ENCODE measurements at places on chromosomes 3 and 15.

GRCh38 chr3:132346841-132347736 lies 29.9 kb downstream of the ACP3 start:
- no peak for DNase-seq

GRCh38 chr15:59255680-59256336 lies 49.2 kb downstream of the LDHAL6B start:
- DNase-seq, result no peak

GRCh38 chr3:87288446-87288845 lies 12.1 kb upstream of the POU1F1 start:
- no peak for DNase-seq

DNA sequence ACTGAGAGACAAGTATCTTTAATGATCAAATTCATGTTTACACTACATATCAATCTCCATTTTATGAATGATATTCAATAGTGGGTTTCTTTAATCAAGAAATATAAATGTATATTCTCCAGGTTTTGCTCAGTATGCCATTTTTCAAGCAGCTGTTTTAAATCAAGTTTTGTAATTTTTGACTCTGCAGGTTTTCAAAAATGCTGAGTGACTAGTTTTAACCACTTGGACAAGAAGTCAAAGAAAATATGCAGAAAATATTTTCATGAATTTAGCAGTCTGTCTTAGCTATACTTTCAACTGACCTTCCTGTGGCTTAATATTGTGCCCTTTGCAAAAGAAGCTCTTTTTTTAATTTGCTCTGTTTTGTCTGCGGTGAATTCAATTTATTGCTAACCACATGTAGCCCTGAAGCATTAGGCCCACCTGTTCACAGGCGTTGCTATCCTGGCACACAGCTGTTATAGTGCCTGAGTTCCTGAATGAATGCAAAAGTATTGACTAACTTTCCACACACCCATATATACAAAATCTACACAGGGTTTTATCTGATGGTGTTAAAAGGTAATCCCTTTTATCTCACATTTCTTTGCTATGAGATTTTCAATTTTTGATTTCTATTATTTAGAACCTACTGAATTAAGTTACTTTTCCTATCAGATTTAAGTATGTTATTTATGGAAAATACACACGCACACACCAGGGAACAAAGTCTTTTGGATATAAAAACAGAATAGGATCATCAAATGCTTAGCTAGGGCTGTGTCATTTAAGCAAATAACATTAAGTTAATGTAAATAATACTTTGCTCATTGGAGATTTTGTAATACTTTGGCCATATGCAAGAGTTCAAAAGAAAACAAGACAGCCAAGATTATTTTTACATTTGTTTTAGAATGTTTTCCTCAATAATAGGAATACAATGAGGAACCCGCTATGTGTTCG lies 1166.1 kb upstream of the GBE1 start:
- DNase-seq, result no peak

DNA sequence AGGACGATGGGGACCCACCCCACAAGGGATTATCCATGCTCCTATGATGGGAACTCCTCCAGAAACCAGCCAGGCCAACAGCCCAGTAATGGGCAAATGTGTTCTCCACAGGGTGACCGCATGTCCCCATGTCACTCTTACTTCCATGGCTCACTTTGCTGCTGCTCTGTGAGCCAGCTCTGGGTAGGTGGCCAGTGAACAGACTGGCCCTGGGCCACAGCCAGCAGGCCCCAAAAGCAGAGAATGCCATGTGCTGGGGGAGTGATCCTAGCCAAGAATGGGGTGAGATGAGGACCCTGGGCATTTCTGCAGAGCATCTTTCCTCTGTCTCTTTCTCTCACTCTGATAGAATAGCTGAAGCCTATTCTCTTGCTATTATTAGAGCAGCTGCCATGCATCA lies 391.4 kb downstream of the LRTM1 start:
- no peak for DNase-seq

DNA sequence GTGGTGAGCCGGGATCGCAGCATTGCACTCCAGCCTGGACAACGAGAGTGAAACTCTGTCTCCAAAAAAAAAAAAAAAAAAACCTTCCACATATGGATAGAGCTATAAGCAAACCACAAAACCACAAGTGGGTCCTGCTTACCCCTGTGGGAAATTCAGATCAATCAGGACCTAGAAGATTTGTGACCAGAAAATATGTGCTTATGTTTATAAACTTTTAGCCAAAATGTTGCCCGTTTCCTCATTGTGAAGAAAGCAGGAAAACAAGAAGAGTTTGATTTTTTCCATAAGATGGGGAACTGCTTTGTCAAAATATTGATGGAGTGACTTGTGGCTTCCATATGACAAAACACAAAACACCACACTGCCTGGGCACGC lies 3.4 kb upstream of the SLC25A38 start:
- no peak for DNase-seq

- no peak for DNase-seq
These were observed 999 bp downstream of the INSYN1 start for GRCh38 chr15:73751899-73752805.

- no peak for DNase-seq
These were observed 48.6 kb downstream of the SLC12A8 start for GRCh38 chr3:125163739-125164601.

DNA sequence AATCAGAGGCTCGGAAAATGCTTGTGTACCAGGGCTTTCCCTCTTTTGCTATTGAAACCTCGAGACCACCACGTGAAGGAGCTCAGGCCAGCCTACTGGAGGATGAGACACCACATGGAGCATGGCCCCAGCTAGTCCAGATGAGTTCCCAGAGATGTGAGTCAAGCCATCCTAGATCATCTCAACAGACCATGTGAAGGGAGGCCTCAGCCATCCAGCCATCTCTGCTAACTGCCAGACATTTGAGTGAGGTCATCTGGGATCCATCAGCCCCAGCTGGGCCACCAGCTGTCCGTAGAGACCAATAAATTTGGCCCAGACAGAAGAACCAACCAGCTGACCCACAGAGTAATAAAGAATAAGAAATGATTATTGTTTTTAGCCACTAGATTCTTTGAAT lies 62.8 kb upstream of the PROK2 start:
- DNase-seq, result no peak

- no peak for DNase-seq
These were observed 189.4 kb downstream of the THSD4 start for GRCh38 chr15:71304681-71305080.

- DNase-seq, result no peak
These were observed 147.8 kb upstream of the MCTP2 start for GRCh38 chr15:94083467-94084052.

DNA sequence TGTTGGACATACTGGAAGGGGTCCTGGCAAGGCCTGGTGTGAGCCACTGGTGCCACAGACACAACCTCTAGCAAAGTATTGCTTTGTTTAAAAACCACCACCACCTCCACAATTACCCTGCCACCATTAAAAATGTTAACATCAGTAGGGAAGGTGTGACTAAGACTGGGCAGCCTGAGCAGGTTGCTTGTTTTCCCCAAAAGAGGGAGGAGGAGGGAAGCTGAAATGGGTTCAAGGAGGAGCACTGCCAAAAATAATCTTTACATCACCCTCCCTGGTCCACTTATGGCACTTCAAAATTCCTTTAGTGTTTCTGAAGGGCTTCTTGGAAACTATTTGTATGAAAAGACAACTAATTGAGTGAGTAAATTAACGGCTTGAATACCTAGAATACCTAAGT lies 99.8 kb upstream of the FGF7 start:
- DNase-seq, result no peak

GRCh38 chr3:79202471-79203143 lies 565.2 kb downstream of the ROBO1 start:
- no peak for DNase-seq

- no peak for DNase-seq
These were observed 235.9 kb downstream of the LPP start for GRCh38 chr3:188389711-188390342.

DNA sequence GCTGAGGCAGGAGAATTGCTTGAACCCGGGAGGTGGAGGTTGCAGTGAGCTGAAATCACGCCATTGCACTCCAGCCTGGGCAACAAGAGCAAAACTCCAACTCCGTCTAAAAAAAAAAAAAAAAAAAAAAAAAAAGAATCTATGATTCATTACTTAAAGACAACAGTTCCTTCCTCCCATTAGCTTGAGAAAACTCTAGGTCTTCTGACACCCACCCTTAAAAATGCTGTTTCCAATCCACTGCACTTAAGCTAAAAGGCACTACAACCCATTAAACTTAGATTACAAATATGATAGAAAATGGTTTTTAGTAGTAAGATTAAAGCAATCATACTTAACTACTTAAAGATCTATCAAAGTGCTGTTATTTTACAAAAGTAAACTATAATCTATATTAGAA lies 40.0 kb upstream of the BHLHE40 start:
- no peak for DNase-seq

- no peak for DNase-seq
These were observed 440 bp downstream of the PRTG start for GRCh38 chr15:55742498-55742926.

- DNase-seq, result no peak
These were observed 15.8 kb downstream of the IGSF11 start for GRCh38 chr3:119018690-119019463.

GRCh38 chr3:169071003-169071402 lies 592.5 kb downstream of the MECOM start:
- DNase-seq, result no peak

DNA sequence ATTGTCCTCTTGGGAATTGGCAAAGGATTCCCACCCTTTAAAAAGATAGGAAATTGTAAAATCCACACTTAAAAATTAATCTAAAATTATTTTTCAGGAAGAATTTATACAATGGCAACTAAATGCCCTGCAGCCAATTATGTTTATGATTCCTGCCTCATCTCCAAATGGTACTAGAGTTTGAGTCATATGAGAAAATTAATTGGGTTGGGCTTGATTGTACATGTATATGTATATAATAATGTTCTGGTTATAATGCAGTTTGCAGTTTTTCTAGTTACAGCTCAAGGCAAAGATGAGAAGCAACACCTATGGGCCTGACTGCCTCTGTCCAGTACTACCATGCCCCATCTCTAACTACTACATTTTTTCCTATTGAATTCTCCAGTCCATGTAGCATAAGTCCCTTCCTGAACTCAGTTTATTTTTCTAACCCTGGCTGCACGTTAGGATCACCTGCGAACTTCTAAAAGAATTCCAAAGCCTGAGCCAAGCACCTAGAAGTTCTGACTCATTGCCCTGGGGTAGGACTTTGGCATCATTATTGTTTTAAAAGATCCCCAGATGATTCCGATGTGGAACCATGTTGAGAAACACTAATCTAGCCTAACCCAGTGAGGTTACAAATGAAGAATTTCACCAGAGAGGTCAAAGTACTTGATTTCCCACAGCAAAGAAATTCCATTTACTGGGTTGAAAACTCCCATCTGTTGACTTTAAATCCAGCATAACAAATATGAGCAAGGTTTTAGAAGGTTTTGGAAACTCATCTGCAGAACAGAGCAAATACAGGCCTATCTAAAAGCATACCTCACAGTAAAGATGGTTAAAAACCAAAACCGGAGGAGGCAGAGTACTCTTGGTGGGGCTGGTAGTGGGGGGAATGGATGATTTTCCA lies 19.4 kb downstream of the TGFBR2 start:
- no peak for DNase-seq

DNA sequence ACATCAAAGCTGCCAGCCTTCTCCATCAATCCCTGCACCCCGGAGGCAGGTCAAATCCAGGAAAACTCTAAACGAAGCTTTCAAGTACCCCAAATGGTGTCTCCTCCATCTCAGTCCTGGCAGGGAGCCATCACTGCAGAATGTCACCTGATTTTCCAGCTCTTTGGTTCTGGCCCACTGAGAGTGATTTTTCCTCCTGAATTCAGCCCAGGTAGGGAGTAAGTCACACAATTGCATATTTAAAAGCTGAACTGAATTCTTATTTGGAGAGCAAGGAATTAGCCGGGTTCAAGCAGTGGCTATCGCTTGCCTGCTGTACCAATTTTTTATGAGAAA lies 5.3 kb downstream of the RFTN1 start:
- DNase-seq, result no peak

DNA sequence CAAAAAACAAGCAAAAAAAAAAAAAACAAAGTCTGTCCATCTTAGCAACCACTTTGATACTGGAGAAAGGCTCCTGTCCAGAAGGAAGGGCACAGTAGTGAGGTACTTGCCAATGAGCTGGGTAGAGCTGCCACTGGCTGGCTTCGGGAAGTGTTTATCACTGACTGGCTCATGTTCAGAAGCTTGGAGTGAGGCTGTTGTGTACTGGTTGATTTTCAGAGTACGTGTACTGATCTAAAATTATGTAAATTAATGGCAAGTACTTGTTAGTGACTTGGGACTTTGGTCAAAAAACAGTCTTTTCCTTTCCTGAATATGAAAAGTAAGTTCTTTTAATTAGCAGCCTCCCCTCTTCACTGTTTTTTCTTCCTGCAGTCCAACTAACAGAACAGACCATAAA lies 979 bp upstream of the ZNF621 start:
- no peak for DNase-seq

GRCh38 chr3:187615630-187616029 lies 54.6 kb downstream of the SST start:
- no peak for DNase-seq

GRCh38 chr3:194285024-194285849 lies 65.9 kb downstream of the CPN2 start:
- DNase-seq, result no peak

DNA sequence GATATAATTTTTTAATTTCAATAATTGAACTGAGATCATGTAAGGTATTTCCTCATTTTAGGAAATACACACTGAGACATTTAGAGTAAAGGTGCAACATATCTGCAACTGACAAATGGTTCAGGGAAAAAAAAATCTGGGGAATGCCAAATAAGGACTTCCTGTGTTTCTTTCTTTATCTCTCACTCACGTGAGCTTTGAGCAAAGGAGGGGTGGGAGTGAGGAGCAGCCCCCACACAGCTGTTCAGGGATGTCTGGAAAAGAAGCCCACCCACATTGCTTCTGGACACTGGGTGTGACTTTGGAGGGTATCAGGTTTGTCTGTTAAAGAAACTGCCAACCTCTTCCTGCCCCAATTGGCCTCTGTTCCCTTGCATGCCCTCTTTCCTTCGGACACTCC lies 5.6 kb upstream of the TP63 start:
- no peak for DNase-seq

GRCh38 chr15:88975891-88976290 lies 62.7 kb upstream of the MFGE8 start:
- no peak for DNase-seq

DNA sequence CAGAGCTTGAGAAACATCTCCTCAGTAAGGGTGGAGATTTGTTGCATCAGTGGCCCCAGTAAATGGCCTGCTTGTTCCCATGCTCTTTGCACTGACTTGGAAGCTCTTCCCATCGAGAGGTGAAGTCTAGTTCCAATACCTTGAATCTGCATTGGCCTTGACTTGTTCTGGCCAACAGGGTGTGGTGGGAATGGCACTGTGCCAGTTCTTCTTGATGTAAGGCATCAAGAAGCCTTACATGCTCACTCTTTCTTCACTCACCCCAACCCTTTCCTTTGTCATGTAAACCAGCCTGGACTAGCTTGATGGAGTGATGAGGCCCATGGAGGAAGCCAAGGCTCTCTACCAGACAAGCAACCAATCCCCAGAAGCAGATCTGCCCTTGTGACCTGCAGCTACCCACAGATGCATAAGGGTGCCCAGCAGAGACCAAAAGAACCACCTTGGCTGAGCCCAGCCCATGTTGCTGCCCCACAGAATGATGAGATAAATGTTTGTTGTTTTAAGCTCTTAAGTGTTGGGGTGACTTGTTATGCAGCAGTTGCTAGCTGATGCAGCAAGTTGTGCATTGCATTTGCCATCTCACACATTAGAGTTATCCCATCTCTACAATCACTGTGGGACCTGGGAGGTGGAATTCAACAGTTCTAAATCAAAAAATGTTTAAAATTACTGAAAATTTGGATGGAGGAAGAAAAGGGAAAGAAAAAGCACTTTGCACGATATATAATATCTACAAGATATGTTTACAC lies 11.1 kb upstream of the MGLL start:
- DNase-seq, result no peak

Measured in NCI-H524 treated with DMSO at 0.1 percent for 48 hours (cell line).